ENCODE measurements at places on chromosomes 2 and 18.

GRCh38 chr2:120219291-120219690, 3.9 kb downstream of the TMEM185B start:
- no peak for DNase-seq

DNA sequence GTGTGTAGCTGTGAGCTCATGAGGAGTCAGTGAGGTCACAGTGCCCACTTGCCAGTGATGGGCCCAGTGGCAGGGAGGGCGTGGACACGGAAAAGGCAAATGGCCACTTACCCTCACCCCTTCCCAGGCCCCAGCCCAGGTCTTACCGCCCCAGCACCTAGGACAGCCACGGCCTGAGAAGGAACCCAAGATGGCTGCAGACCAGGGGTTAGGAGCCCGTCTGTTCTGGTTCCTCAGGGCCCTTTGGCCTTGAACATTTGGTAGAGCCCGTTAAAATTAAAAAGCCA, 74.1 kb downstream of the EMX1 start:
- DNase-seq: no peak

- no peak for DNase-seq
Observed at GRCh38 chr2:80517316-80517715, 212.8 kb upstream of the LRRTM1 start.

- DNase-seq: peak; percentile 2
Observed at GRCh38 chr2:49770919-49771318, 616.6 kb upstream of the FSHR start.

- no peak for DNase-seq
Observed at GRCh38 chr2:67716895-67717396, 319.8 kb downstream of the ETAA1 start.

DNA sequence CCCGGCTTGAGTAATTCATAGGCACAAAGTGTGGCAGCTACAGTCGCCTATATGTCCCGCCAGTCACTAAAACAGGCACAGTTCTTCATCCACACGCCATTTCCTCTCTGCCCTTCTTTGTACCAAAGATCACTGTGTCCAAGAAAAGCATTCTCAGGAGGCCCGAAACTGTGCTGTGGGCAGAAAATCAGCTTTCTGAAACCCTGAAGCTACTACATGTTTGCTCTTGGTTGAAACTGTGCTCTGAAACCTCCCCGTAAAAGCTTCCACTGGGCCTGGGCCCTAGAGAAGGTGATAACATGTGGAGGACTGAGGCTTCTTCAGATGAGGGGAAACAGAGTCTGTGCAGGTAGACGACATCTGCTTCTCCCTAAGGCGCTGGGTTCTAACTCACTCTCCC, 75.6 kb upstream of the ID2 start:
- DNase-seq: no peak

DNA sequence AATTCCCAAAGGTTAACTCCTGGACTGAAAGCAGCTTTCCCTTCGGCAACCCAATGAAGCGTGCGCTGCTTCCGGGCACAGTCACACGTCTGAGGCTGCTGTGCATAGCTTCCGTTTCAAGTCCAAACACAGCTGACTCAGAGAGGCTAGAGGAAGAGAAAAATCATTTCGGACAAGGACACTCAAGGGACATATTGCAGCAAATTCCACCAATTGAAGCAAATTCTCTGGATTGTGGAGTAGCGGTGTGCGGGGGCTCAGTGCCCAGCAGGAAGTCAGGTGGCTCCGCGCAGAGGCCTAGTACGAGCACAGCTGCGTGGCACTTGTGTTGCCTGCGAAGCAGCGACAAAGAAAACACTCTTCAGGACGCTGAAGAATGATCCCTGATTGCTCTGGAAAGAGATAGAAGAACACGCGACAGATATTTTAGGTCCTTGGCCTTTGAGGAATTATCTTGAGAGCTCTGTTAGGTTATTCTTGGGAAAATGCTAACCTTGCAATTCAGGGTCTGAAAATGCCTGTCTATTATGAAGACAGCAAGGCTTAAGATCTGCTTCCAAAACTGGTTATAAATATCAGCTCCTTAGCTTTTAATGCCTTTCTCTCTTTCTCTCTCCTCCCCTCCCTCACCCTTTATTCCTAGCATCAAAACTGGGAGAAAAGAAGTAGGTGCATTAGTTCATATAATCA, 352.6 kb upstream of the DLGAP1 start:
- no peak for DNase-seq

All from fibroblast of the conjunctiva (primary cell).